ENCODE measurements at places on chromosomes 5 and 9.

GRCh38 chr9:86716326-86716922 lies 230.9 kb downstream of the GAS1 start:
- DNase-seq: no peak

DNA sequence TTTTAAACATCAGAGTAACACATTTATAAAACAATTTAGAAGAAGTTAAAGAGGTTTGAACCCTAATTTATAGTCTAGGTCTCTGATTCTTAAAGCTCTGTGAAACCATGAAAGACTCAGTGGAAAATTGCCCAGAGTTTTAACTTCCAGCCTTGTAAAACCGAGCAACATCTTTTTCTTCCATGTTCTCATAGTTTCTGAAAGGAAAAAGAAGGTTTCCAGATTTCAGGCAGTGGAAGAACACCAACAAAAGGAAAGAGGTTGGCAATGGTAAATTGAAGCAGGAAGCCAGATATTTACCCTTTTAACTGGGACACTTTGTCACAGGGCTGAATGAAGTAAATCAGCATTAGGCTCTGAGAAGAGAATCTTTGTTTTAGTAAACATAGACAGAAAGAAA lies 1999.3 kb downstream of the MAT2B start:
- DNase-seq: no peak

DNA sequence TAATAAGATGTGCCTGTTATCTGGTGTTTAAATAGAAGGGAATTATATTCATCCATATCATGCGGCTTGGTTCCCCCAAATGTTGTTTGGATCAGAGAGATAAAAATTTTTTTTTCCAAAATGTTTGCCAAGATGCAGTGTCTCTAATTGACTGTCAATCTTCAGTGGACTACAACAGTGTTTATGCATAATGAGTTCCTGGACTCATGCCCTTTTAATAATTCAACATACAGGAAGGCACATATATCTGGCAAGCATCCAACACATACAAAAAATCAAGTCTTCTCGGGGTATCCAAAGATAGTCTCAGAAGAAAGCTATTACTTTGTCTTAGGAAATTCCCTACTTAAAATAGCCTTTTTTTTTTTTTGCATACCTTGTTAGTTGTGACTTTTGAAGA lies 1534.7 kb downstream of the EFNA5 start:
- DNase-seq: no peak

GRCh38 chr5:4054092-4054491 lies 458.5 kb downstream of the IRX1 start:
- no peak for DNase-seq

GRCh38 chr5:109743041-109743531 lies 53.4 kb downstream of the MAN2A1 start:
- no peak for DNase-seq

DNA sequence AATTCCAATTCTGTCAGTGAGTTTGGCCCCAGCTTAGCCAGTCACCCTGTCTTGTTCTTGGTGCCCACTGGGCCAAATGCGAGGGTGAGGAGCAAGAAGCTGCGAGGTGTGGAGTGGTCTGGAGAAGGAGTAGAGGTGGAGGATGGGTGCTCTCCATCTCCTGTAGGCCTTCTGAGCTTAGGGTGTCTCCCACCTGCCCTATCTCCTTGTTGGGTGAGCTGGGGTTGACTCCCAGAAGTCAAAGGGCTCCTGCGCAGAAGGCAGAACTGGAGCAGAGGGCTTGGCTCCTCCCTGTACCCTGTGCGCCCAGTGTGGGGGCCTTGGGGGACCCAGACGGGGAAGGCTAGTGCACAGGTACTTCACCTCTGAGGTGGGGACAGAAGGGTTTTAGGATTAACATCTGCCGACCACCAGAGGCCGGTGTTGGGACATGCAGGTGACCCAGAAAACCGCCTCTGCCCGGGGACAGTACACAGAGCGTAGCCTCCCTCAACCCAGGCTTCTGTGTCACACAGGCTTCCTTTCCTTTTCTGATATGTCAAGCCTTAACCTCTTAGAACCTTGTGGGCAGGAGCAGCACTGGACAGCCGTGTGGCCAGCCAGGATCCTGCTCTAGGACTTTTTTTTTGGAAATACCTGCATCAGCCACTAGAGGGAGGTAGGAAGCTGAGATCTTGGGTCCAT lies 16.9 kb downstream of the IL5 start:
- peak; percentile 5 for DNase-seq

DNA sequence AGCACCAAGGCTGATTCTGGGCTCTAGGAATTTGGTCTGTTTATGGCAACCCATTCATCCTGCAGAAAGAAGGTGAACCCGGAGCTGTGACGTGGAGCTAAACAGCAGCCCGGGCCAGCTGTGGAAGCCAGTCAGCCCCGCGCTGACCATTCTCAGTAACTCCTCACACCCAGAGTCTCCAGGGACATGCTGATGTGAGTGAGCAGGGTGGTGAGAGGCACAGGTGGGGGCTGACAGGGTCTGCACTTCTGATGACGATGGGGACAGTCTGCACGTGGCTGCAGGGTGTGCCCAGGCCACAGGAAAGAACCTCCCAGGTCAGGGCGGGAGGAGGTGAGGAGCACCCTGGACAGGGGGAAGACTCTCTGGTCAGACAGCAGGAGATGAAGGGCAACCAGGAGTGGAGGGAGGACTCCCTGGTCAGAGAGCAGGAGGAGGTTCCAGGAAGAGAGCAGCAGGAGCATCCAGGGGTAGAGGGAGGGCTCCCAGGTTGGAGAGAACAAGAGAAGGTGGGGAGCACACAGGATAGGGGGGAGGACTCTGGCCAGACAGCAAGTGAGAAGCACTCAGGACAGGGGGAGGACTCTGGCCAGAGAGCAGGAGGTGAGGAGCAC lies 26.1 kb upstream of the SLC6A3 start:
- no peak for DNase-seq

GRCh38 chr5:87069974-87070608 lies 197.6 kb upstream of the RASA1 start:
- DNase-seq: peak; percentile 17

DNA sequence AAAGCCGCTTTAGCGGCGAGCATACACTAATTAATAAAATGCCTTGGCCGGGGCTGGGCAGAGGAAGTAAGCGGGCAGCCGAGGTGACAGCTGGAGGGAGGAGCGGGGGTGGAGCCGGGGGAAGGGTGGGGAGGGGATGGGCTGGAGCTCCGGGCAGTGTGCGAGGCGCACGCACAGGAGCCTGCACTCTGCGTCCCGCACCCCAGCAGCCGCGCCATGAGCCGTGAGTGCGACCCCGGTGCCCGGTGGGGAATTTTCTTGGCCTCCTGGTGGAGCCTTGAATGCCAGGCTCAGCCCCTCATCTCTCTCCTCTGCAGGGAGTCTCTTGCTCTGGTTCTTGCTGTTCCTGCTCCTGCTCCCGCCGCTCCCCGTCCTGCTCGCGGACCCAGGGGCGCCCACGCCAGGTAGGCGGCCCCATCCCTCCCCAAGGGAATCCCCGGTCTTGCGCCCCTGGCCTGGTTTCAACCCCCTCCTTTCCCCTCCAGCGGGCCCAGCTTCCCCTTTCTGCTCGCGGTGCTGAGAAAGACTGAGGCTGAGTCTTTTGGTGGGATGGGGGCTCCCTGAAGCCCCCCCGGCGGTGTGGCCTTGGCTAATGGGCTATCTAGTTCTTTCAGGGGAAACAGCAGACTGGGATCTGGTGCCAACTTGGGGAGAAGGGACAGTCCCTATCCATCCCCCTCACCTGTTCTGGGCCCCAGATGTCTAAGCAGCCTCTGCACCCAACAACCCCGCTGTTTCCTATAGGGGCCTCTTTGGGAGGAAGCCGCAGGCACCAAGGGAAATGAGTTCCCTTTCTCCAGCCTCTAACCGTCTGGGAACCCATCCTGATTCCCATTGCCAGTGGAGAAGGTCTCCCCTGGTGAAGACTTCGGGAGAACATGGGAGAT lies at the start of gene PTGS1:
Gene PTGS1 (plus strand): TSS at position 156 of the 887 bp plus-strand sequence. CDS start 61 bp downstream, at position 217.
- DNase-seq: no peak

- DNase-seq: no peak
These were observed 64.0 kb downstream of the UBAP1 start for GRCh38 chr9:34242830-34243229.

DNA sequence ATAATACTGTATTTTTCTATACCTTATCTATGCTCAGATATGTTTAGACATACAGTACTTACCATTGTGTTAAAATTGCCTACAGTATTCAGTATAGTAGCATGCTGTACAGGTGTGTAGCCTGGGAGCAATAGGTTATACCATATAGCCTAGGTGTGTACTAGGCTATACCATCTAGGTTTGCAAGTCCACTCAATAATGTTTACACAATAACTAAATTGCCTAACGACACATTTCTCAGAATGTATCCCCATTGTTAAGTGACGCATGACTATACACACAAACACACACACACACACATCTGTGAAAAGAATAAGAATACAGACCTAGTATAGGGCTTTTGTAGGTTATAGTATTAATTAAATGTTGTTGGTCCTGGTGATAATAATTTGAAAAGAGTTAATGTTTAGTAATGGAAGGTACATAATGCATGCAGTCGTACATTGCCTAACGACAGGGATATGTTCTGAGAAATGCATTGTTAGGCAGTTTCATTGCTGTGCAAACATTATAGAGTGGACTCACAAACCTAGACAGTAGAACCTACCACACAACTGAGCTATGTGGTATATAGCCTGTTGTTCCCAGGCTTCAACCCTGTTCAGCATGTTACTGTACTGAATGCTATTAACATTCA lies 13.6 kb downstream of the TDRD7 start:
- DNase-seq: no peak

GRCh38 chr9:89519366-89519805 lies 21.5 kb upstream of the SEMA4D start:
- DNase-seq: no peak

DNA sequence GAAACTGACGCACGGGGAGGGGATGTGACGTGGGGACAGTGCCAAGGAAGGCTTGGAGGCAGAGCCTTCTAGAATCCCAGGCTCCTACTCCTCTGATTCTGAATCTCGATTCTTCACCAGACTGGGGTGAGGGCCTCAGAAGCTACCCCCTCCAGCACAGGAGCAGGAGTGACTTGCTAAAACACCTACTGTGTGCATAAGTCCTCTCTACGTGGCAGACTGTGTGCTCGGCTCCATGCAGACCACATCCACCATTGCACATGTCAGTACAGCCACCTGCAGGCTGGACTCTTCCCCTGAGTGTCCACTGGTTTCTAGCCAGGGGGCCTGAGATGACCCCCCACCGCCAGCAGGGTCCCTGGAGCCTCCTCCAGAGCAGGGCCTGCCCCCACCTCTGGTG lies 71.2 kb upstream of the SARDH start:
- no peak for DNase-seq

DNA sequence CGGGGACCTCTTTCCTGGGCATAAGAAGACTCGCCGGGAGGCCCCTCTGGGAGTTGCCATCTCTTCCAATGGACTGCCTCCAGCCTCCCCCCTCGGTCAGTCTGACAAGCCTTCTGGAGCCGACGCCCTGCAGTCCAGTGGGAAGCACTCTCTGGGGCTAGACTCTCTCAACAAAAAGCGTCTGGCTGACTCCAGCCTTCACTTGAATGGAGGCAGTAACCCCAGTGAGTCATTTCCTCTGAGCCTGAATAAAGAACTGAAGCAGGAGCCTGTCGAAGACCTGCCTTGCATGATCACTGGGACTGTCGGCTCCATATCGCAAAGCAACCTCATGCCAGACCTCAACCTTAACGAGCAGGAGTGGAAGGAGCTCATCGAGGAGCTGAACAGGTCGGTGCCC lies 28.4 kb upstream of the LTC4S start:
- peak; percentile 36 for DNase-seq

- no peak for DNase-seq
These were observed 143.2 kb downstream of the CTNND2 start for GRCh38 chr5:11760934-11761603.

DNA sequence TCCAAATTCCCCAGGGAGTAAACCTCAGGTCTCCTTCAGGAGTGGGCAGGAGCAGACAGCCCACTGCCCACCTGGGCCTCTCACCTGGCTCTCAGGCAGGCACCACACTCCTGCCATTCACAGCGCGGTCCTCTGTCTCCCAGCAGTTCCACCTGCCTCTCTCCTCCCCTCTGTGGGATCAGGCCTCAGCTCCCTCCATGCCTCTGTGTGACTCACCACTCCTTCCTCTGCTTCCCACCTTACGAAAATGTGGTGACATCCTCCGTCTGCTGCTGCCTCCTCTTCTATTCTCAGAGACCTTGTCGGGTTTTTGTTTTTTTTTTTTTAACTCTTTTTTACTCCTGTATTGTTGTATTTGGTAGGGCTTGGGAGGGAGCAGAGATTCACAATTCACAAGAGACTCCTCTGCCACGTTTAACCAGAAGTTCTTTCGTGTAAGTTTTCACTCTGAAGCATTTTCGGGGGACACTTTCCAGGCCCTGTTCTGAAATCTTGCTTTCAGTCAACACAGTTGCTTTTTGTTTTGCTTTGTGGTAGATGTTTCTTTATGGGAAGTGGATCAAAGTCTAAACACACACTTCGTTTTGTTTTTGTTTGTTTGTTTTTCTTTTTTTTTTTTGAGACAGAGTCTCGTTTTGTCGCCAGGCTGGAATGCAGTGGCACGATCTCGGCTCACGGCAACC lies 21.1 kb upstream of the CDKN2AIPNL start:
- no peak for DNase-seq

DNA sequence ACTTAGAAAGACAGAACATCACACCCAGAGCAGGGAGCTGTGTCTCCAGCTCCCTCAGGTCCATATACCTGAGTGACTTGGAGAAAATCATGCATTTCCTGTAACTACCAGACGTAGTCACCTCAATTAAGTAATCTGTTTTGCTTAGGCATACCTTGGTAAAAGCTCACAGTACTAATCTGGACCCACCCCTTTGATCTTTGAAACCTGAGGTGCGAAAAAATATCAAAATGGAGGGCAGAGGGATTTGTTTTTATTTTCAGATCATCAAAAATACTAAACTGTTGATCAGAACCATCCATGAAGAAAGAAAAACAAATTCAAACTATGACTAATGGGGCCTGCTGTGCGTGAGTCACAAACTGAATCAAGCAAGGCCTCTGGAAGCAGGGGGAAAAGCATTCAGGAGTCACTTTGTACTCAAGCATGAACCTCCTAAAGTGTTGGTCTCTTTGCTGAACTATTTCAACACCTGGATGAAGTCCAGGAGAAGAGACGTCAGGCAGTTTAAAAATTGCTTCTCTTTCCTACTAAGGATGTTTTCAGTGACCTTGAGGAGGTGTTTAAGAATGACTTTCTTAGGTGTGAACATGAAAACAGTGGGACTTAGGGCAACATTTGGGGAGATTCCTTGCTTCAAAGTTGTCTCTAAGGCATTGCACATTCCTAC lies 76.3 kb downstream of the MUSK start:
- DNase-seq: peak; percentile 91

GRCh38 chr5:55533521-55534435 lies 986 bp downstream of the PLPP1 start:
- DNase-seq: no peak

- no peak for DNase-seq
These were observed 126.2 kb upstream of the ZNF608 start for GRCh38 chr5:124872615-124873014.

- DNase-seq: no peak
These were observed 111.3 kb upstream of the NR3C1 start for GRCh38 chr5:143514616-143515335.

GRCh38 chr5:55363856-55364255 lies 56.1 kb downstream of the MTREX start:
- DNase-seq: no peak

Measured in HS-27A (cell line).